ENCODE measurements at places on chromosomes 5 and 9.

DNA sequence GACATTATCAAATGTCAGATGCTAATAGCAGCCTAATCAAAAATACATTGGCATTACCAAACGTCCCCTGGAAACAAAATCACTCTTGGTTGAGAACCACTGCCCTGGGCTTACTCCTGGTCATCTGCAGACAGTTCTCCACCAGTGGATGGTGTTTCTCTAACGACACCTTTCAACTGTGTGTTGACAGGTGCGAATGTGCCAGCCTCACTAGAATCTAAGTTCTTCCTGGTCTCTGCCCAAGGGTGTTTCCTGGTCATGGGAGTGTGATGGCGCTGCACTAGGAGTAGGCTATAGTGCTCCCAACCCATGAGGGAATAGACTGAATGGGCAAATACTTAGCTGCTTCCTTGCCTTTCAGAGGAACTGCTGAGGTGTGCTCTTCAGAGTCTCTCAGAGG, 105.9 kb downstream of the MRPS27 start:
- no peak for DNase-seq
- no peak overlapping the region for H3K27ac ChIP-seq
- H3K4me3 ChIP-seq = no peak overlapping the region
- no peaks in the 10 kb centered on the region for H3K27me3 ChIP-seq
- H3K36me3 ChIP-seq = peaks cover 15% of the 10 kb centered on the region
- no peaks in the 10 kb centered on the region for H3K4me1 ChIP-seq

GRCh38 chr5:159139802-159140201, 40.1 kb upstream of the EBF1 start:
- no peak for DNase-seq
- H3K4me1 ChIP-seq = no peaks in the 10 kb centered on the region
- H3K4me3 ChIP-seq = no peak overlapping the region

- H3K36me3 ChIP-seq = no peaks in the 10 kb centered on the region
- no peak overlapping the region for H3K4me3 ChIP-seq
- DNase-seq = no peak
- no peaks in the 10 kb centered on the region for H3K27me3 ChIP-seq
- no peak overlapping the region for H3K27ac ChIP-seq
These were observed 15.2 kb downstream of the HSPB3 start for GRCh38 chr5:54470677-54471076.

DNA sequence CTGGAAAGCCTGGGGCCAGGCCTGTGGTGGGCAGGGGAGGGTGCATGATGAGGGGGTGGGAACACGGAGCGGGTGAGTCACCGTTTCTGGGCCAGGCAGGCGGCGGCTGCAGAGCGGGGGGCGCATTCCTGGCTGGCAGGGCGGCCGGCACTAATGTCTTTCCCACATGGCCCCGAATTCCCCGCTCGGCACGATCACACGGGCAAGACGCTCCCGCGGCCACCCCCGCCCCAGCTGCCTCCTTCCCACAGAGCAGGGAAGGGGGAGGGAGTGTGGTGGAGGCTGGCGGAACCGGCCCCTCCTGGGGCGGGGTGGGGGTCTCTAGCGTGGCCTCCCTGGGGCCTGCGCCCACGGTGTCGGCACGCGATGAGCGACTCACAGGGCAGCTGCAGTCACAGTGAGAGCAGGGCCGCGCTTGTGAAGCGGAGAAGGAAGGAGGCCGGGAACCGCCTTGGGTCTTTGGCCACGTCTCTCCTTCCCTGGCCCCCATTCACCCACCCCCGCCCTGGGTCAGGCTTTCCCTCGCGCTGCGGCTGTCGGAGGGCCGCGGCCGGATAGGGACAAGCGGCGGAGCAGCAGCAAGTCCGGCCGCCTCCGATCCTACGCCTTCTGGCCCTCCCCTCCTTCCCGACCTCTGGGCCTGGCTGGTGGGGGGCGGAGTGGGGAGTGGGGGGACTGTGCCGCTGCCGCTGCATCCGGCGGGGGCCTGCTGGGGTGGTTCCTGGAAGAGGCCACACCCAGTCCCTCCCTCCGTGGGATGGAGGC, 48.9 kb downstream of the CXXC5 start:
- DNase-seq = no peak
- H3K4me3 ChIP-seq = peak overlapping the region; percentile 43
- H3K27me3 ChIP-seq = peaks cover 26% of the 10 kb centered on the region
- H3K27ac ChIP-seq = no peak overlapping the region
- H3K36me3 ChIP-seq = no peaks in the 10 kb centered on the region
- H3K4me1 ChIP-seq = peaks cover 26% of the 10 kb centered on the region

- DNase-seq = no peak
- H3K4me1 ChIP-seq = no peaks in the 10 kb centered on the region
- H3K27ac ChIP-seq = no peak overlapping the region
- H3K27me3 ChIP-seq = no peaks in the 10 kb centered on the region
These were observed 717.9 kb upstream of the WWC1 start for GRCh38 chr5:167573370-167574127.

- no peaks in the 10 kb centered on the region for H3K27me3 ChIP-seq
- H3K27ac ChIP-seq = peak overlapping the region; percentile 77
- H3K4me1 ChIP-seq = peaks cover 42% of the 10 kb centered on the region
These were observed 559 bp downstream of the SPAG8 start for GRCh38 chr9:35811381-35812024.

DNA sequence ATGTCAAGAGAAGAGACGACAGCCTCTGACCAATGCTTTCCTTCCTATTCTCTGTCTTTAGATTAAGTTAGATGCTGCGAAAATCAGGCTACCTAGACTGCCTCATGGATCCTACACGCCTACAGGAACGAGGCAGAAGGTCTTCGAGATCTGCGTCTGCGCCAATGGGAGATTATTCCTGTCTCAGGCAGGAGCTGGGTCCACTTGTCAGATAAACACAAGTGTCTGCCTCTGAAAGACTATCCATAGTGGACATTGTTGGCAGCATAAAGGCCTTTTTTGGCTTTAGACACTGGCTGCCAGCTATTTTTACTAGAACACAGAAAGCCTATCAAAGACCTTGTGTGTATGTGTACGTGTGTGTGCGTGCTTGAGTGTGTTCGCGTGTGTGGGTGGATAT, 90.9 kb upstream of the PPP1R2B start:
- no peak overlapping the region for H3K27ac ChIP-seq
- no peaks in the 10 kb centered on the region for H3K36me3 ChIP-seq
- no peak overlapping the region for H3K4me3 ChIP-seq
- H3K27me3 ChIP-seq = no peaks in the 10 kb centered on the region
- no peaks in the 10 kb centered on the region for H3K4me1 ChIP-seq

DNA sequence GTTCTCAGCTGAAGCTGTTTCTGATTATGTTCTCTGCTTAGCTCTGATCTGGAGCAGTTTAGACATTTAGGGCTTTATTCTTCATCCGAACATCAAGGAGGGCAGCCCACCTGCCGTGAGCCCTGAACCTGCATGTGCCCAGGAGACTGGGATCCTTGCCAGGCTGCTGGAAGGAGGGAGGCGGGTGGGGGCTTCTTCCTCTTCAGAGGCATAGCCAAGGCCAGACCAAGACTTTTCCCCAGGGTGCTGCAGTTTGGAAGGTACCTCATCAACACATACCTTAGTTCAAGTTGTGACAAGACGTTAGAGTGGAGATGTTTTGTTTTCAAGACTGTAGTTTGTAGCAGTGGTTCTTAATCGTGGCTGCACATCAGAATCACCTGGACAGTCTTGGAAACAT, 64.9 kb downstream of the RALGPS1 start:
- peaks cover 14% of the 10 kb centered on the region for H3K4me1 ChIP-seq
- H3K36me3 ChIP-seq = no peaks in the 10 kb centered on the region
- H3K27me3 ChIP-seq = peaks cover 4% of the 10 kb centered on the region
- H3K27ac ChIP-seq = no peak overlapping the region

GRCh38 chr5:80346055-80346454, 26.3 kb downstream of the SPZ1 start:
- no peak overlapping the region for H3K4me3 ChIP-seq
- no peak overlapping the region for H3K27ac ChIP-seq
- H3K36me3 ChIP-seq = no peaks in the 10 kb centered on the region
- H3K4me1 ChIP-seq = no peaks in the 10 kb centered on the region
- peaks cover 8% of the 10 kb centered on the region for H3K27me3 ChIP-seq

DNA sequence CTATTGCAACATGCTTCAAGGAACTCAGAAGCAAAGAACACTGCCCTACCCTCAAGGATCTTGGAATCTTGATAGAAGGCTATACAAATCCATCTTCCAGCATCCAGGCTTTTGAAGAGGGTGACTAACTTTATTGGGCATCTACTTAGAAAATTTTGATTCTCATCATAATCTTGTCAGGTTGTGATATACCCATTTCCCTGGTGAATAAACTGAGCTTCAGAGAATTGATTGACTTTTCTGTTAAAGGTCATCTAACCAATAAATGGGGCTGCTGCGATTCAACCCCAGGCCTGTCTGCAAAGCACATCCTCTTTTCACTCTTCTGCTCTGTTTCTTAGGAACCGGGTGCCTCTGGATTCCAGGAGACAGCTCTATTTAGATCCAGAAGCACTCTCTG, 19.9 kb upstream of the INSYN2B start:
- H3K4me1 ChIP-seq = no peaks in the 10 kb centered on the region
- H3K27me3 ChIP-seq = no peaks in the 10 kb centered on the region
- no peak overlapping the region for H3K4me3 ChIP-seq

DNA sequence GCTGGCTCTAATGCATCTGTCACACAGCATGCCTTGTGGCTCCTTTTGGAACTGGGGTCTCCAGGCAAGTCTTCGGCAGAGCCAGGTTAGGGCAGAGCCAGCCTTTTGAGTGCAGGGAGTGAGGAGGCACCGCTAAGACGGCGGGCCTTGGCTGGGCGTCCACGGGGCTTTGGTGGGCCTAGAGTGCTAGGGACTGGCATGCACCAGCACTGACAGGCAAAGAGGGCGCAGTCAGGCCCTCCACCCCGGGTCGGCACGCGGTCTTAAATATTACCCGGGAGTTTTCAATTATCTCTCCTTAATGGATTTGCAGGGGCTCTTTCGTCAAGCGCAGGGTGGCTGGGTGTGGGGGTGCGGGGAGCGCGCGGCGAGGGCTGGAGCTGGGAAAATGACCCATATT, 444.4 kb downstream of the SPATA31A7 start:
- no peak overlapping the region for H3K27ac ChIP-seq
- no peak overlapping the region for H3K4me3 ChIP-seq
- no peak for DNase-seq
- no peaks in the 10 kb centered on the region for H3K27me3 ChIP-seq
- H3K36me3 ChIP-seq = no peaks in the 10 kb centered on the region
- H3K4me1 ChIP-seq = no peaks in the 10 kb centered on the region

- no peak for DNase-seq
- no peaks in the 10 kb centered on the region for H3K4me1 ChIP-seq
- no peak overlapping the region for H3K27ac ChIP-seq
These were observed 51.8 kb downstream of the SLC1A3 start for GRCh38 chr5:36658038-36658756.

- H3K4me3 ChIP-seq = no peak overlapping the region
- H3K27me3 ChIP-seq = no peaks in the 10 kb centered on the region
- peaks cover 22% of the 10 kb centered on the region for H3K4me1 ChIP-seq
- H3K27ac ChIP-seq = no peak overlapping the region
- no peaks in the 10 kb centered on the region for H3K36me3 ChIP-seq
These were observed 89.3 kb upstream of the DMRT1 start for GRCh38 chr9:752201-752600.

DNA sequence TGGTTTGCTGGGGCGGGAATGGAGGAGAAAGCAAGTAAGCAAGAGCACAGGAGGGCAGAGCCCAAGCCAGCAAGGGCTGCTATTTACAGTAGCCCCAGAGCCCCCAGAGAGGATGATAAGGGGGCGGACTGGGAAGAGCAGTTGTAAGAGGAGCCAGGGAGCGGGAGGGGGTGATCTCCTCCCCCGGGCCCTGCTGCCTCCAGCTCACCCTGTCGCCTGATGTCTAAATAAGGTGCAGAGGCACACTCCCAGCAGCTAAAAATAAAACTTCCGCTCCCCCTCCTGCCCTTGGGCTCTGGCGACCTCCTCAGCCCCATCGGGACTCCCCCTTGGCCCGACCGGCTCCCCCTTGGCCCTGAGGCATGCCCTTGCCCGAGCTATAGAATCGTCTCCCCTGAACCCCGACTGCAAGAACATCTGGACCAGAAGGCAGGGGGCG, 14.4 kb upstream of the CCDC69 start:
- DNase-seq = no peak
- H3K27me3 ChIP-seq = no peaks in the 10 kb centered on the region
- H3K4me1 ChIP-seq = peaks cover 33% of the 10 kb centered on the region
- H3K36me3 ChIP-seq = no peaks in the 10 kb centered on the region

DNA sequence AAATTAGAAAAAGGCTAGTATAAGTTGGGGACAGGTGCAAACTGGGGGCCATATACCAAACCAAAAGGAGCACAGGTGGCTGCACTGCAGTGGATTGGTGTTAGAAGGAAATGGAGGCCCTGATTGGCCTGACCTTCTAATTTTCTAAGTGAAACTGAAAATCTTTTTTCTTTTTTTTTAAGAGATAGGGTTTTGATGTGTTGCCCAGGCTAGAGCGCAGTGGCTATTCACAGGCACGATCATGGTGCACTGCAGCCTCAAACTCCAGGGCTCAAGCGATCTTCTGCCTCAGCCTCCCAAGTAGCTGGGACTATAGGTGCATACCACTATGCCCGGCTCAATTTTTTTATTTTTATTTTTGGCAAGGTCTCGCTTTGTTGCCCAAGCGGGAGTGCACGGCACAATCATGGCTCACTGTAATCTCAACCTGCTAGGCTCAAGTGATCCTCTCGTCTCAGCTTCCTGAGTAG, 9.8 kb upstream of the CCDC69 start:
- H3K4me1 ChIP-seq = peaks cover 20% of the 10 kb centered on the region
- H3K36me3 ChIP-seq = no peaks in the 10 kb centered on the region

DNA sequence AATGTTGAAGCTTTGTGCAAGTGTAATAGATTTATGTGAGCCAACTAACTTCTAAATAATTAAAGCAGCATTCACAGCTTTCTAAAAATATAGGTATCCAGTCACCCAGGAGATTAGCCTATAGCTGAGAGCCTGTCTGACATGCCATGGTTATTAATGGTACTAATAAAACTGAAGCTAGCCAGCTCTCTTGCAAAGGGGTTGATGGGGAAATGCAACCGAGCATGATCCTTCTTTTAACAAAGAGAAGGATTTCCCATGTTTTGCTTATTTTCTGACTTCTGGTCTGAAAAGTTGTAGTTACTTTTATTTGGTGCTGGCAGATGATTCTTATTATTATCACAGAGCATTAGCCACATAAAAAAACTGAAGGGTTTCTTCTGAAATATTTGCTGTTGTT, 488.7 kb upstream of the CYLC2 start:
- no peaks in the 10 kb centered on the region for H3K4me1 ChIP-seq
- H3K27me3 ChIP-seq = no peaks in the 10 kb centered on the region
- no peak for DNase-seq
- no peak overlapping the region for H3K4me3 ChIP-seq
